AG10803 (cell line): ENCODE measurements at places on chromosomes 4 and X.
A peak's percentile ranks its signal among the peaks of the same experiment; 100 is the strongest.

- no peak for DNase-seq
These were observed 30.5 kb upstream of the NSG1 start for GRCh38 chr4:4356106-4357041.

GRCh38 chr4:39259571-39260330 is 77.4 kb downstream of the WDR19 start:
- DNase-seq: peak; percentile 45

DNA sequence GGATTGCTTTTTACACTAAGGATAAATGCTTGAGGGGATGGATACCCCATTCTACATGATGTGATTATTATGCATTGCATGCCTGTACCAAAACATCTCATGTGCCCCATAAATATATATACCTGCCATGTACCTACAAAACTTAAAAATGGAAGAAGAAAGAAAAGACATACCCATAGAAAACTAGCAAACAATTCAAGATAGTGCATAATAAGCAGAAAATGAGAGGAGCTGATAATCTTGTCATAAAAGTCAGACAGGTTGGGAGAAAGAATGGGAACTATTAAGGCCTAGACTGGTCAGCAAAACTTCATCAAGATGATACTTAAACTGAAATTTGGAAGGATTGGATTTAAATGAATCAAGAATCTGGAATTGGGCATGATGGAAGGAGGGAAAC is 21.6 kb upstream of the MAGEB17 start:
- DNase-seq: no peak

GRCh38 chr4:27381815-27382214 is 521.2 kb downstream of the STIM2 start:
- DNase-seq: no peak

- DNase-seq: no peak
These were observed 4.8 kb downstream of the SLC25A31 start for GRCh38 chr4:127734976-127735375.

GRCh38 chr4:12595986-12596385 is 888.2 kb downstream of the RAB28 start:
- DNase-seq: no peak

- DNase-seq: no peak
These were observed 17.4 kb upstream of the FAM47E start for GRCh38 chr4:76233967-76234678.

DNA sequence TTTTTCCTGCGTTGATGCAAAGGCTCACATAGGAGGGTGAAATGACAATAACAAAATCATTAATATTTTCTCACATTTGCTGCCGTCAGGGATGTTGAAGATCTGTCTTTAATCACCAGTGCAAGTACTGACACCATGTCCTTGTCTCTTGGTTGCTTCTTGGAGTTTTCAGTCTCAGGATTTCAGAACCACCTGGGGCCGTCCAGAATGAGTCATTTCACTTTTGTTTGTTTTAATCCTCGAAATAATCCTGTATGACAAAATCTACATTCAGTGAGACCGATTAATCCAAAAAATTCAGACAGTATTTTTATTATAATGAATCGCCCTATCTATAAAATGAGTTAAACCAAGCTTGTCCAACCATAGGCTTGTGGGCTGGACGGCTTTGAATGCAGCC is 47.2 kb downstream of the NEIL3 start:
- DNase-seq: no peak

GRCh38 chrX:123648028-123648810 is 84.6 kb downstream of the THOC2 start:
- peak; percentile 1 for DNase-seq

DNA sequence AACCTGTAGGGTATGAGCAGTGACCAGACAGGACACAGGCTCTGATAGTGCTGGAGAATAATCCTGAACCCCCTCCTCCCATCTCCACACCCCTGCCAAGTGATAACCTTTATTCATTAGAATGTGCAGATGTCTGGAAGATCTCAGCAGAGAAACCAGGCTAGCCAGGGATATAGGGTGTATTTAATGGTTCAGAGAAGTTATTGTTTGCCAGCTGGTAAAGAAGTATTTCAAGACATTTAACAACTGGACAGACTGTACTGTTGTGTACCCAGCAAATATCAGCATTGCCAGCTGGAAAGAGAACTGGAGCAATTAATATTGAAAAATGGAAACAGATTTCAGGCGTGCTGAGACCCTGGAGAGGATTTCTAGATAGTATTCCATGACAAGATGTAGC is 94.5 kb downstream of the RASGEF1B start:
- no peak for DNase-seq

DNA sequence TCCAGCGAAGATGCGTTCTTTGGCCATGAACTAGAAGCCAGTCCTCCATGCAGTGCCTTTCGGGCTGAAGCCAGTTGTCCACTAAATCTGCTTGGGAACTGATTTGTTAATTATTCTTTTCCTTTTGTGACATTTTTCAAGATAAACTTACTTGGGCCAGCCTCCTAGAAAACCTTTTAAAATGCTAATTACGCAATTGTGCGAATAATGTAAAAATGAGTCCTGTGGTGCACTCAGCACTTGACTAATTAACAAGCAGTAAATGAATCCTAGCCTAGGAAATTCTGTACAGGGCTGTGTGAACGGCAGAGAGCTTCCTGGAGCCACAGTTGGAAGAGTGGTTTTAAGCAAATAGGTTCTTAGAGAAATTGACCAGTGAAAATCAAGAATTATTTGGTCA is 149.9 kb upstream of the SCML1 start:
- no peak for DNase-seq

DNA sequence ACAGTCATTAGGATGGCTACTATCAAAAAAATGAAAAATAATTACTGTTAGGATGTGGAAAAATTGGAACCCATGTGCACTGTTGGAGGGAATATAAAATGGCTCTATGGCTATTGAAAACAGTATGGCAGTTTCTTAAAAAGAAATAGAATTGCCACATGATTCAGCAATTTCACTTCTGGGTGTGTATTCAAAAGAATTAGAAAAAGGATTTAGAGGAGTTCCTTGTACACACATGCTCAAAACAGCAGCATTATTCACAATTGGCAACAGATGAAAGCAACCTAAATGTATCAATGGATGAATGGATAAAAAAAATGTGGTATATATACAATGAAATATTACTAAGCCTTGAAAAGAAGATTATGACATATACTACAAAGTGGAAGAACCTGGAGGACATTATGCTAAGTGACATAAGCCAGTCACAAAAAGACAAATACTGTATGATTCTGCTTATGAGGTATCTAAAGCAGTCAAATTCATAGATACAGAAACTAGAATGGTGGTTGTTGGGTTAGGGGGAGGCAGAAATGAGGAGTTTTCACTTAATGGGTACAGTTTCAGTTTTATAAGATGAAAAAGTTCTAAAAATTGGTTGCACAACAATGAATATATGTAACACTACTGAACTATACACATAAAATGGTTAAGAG is 123.2 kb downstream of the ELOVL6 start:
- DNase-seq: no peak

- no peak for DNase-seq
These were observed 507.4 kb downstream of the C4orf33 start for GRCh38 chr4:129603241-129603931.

GRCh38 chr4:133096972-133097371 is 52.1 kb upstream of the PCDH10 start:
- no peak for DNase-seq

DNA sequence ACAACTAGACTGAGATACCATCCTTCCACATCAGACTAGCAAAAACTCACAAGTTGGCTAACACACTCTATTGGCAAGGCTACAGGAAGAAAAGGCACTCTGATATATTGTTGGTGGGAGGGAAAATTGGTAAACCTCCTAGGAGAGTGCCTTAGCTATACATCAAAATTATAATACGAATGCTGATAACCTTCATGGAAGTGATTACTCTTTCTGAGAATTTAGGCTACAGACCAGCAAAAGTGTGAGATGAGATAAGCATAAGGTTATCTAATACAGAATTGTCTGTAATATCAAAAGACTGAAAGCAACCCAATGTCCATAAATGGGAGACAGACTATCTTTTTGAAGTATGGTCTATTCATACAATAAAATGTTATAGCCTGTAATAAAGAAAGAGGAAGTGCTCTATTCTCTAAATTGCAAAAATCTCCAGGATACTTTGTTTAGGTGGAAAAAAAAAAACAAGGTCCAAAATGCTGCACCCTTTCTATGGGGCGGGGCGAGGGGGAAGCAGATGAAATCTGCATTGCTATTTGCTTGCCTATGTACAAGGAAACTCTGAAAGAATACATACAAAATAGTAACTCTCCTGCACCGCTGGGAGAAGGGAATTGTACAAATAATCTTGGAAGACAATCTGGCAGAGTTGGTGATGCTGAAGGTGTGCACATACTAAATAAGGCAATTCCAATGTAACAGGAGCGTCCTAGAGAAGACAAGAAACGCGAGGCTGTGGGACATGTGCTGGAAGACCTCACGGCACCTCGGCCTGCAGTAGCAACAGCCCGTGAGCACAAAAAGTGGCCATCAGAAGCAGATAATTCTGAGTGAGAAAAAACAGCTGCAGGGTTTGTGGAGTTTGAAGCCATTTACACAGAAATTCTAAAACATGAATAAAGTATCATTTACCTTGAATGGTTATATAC is 109.7 kb downstream of the AFAP1 start:
- DNase-seq: no peak

DNA sequence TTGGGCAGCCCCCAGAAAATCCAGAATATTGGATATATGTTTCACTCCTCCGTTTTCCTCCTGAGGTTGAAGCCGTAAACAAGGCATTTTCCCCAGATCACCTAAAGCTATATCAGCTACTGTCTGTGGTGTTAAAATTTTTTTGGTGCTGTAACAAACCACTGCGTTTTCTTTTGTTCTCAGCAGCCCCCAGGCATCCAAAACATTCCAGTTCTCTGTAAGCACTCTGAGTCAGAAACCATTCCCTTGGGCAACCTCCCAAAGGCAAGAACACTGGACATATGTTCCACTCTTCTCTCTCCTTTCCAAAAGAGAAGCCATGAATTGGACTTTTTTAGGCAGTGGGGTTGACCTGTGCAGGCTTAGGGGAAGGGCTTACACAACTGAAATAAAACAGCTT is 310.9 kb downstream of the MID1IP1 start:
- peak; percentile 23 for DNase-seq

GRCh38 chrX:47854474-47854873 is 17.8 kb downstream of the ZNF81 start:
- peak; percentile 10 for DNase-seq

GRCh38 chr4:74549936-74550335 is 105.0 kb downstream of the AREG start:
- DNase-seq: peak; percentile 46

DNA sequence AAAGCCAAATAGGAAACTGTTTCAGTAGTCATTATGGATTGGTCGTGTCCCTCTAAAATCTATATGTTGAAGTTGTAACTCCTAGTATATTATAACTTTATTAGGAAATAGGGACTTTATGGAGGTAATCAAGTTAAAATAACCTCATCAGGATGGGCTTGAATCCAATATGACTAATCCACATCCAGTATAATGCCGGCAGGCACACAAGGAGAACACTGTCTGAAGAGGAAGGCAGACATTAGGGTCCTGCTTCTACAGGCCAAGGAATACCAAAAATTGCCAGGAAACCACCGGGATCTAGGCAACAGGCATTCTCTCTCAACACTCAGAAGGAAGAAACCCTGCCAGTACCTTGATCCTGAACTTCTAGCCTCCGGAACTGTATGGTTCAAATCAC is 130.3 kb downstream of the ATP10D start:
- peak; percentile 18 for DNase-seq

DNA sequence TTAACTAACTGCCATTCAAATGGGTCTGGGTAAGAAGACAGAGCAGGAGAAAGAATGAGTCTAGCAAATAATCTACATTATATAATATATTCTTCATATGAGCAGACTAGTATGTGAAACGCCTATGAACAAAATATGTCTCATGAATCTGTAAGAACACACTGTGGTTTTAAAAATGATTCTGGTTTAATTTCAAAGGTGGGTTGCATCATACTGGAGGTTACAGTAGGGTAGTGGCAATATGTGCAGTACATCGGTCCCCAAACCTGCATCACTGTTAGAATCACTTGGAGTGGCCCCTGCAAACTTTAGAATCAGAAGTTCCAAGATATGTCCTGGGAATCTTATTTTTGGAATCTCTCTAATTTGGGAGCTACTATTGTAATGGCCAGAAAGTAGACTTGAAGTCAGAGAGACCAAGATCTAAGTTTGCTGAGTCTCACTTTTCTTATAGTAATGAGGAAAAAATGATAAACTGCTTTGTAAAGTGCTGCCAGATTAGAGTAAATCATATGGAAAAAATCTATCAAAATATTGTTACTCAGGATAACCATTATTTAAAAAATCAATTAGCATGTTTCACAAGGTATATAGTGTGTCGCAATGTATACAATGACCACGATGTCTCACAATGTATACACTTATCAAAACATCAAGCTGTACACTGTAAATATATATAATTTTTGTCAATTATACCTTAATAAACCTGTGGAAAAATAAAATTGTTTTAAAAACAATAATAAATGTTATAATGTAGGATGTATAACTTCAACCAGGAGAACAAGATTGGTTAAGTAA is 37.9 kb upstream of the ARSJ start:
- DNase-seq: no peak

- DNase-seq: no peak
These were observed 725.5 kb upstream of the ATOH1 start for GRCh38 chr4:93103042-93103441.

- DNase-seq: no peak
These were observed 159.4 kb downstream of the TRAM1L1 start for GRCh38 chr4:116925900-116926457.

DNA sequence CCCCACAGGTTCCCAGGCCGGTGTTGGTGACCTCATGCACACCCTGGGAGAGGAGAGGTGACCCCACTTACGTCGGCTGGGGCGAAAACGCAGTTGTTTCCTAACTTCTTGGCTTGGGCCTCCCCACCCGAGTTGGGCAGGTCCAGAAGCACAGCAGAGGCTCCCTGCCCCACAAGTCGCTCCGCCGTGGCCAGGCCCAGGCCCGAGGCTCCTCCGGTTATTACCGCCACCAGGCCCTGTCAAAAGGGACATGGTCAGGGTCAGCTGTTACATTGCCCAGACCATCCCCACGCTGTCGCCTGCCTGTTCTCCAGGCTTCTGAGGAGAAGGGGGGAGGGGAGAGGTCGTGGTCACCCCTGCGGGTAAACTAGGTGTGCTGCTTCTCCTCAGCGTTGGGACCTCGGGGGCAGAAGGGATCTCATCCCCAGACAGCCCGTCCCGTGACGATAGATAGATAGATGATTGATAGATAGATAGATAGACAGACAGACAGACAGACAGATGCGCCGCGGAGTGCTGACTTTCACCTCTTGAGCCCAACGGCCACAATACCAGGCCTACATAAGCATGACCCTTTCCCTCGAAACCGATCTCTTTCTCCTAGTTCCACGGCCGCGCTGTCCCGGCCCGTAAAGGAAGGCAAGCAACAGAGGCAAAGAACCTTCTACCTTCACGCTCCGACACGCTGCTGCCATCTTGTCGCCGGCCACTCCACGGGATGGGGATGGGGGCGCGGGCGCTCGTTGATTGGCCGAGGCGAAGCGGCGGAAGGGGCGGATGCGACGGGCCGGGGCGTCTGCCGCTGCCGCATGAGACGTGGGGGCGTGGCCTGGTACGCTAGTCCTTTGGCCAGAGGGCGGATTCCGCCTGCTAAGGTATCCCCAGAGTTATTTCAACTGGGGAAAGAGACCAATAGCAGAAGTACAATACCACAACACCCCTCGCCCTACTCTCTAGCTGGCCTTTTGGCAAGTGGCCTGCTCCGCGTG is at the start of gene HSD17B10:
TSS of gene HSD17B10 (minus strand) at position 720 of the 989 bp plus-strand sequence. CDS start at position 695, 25 bp downstream.
- DNase-seq: peak; percentile 69
